Placental epithelial cell (primary cell): ENCODE measurements at places on chromosomes 1 and 21. TPM values are rescaled to one million over a fixed set of nuclear protein-coding genes. Genes with fewer than 3 reads are reported as not detected.

CYP4Z1 gene
- total RNA-seq, result not detected in 2 replicates

CD5L gene
- total RNA-seq, result not detected in 2 replicates

TMEM269 gene
- total RNA-seq, result 0.22 TPM in 1 of 2 replicates, not detected in the other

GPR157 gene
- 3.1 and 4.2 TPM in 2 replicates for total RNA-seq

ALX3 gene
- total RNA-seq, result not detected in 2 replicates

VTCN1 gene
- 62.7 and 286 TPM in 2 replicates for total RNA-seq

LORICRIN gene
- not detected in 2 replicates for total RNA-seq

VPS13D gene
- total RNA-seq, result 31.7 and 36.1 TPM in 2 replicates

RGS13 gene
- total RNA-seq, result not detected in 2 replicates

CROCC gene
- 9.4 and 22.0 TPM in 2 replicates for total RNA-seq

OLIG2 gene
- total RNA-seq, result not detected in 2 replicates

AMPD1 gene
- not detected in 2 replicates for total RNA-seq

HSD11B1 gene
- 0.22 TPM in 1 of 2 replicates, not detected in the other for total RNA-seq

LCE2A gene
- total RNA-seq, result 0.79 TPM in 1 of 2 replicates, not detected in the other
